Muscle of back (tissue), 13 donors: ENCODE measurements at places on chromosomes 7 and 10.
A peak's percentile ranks its signal among the peaks of the same experiment; 100 is the strongest.

DNA sequence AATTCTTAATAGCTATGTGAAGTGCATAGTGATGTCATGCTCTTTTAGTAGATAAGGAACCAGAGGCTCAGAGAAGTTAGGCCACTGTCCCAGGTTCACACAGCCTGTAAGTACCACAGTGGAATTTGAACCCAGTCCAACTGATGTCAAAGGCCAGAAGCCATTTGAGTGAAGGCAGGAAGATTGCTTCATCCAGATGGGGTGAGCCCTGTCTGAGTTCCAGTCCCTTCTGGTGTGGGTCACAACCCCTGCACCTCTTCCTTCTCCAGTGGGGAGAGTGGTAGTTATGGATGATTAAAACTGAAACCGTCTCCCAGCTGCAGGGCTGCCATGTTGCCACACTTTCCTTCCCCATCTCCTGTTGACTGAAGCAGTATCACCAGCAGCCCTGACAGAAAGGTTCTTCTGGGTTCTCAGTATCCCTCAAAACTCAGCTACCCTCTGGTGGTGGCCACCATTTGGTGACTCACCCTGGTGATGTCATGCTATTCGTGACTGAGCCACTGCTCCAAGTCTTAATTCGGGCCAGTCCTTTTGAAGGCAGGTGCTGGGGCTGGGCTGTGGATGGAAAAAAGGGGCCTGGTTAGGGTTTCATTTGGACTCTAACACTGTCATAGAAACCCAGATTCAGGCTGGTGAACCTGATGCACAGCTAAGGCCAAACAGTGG, 1.5 kb upstream of the C10orf95 start:
- no peak for DNase-seq

- no peak for DNase-seq
Observed at GRCh38 chr10:129421399-129422010, 45.5 kb upstream of the MGMT start.

DNA sequence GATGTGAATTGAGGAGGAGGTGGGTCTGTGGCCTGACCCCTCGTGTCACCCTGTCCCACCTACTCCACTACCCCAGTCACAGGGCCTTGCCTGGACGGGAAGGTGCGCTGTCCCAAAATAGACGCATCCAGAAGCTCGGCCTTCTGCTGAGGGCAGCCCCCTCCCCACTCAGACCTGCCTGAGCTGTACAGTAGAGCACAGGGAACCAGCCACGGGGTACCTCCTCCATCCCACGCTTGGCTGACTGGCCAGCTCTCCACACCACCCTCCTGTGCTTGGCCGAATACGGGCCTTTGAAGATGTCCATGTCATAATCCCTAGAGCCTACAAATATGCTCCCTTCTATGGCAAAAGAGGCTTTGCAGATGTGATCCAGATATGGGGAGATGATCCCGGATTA, 88.3 kb downstream of the CHST15 start:
- no peak for DNase-seq

DNA sequence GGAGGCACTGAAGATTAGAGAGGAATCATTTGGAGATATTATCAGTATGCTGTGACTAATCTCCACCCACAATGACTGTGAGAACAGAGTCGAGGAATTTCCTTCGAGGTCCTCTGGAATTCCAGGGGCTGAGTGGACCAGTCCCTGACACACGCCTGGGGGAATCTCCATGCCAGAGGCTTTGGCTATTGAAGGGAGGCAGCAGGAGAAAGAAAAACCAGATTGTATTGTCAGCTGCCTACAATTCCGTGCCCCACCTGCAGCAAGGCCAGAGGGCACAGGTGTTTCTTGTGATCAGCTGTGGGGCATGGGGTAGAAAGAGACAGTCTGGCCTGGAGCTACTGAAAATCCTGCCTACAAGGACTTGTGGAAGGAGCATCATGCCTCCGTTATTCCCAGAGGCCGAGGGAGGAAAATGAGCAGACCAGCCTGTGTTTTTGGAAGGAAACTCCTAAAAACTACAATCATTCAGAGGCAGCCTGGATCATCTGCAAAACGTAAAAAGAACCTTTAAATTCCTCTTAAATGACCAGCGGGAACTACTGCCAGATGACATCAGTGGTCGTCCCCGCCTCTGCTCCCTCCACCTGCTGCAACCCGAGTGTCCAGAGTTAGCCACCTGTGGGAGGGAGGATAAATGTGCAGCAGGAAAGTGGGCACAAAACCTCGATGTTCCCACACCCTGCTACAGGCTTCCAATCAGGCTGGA, 25.4 kb upstream of the ANK3 start:
- DNase-seq: peak; percentile 77

- no peak for DNase-seq
Observed at GRCh38 chr10:23522345-23522744, 83.5 kb downstream of the OTUD1 start.

- no peak for DNase-seq
Observed at GRCh38 chr10:594584-595270, 94.7 kb downstream of the DIP2C start.

DNA sequence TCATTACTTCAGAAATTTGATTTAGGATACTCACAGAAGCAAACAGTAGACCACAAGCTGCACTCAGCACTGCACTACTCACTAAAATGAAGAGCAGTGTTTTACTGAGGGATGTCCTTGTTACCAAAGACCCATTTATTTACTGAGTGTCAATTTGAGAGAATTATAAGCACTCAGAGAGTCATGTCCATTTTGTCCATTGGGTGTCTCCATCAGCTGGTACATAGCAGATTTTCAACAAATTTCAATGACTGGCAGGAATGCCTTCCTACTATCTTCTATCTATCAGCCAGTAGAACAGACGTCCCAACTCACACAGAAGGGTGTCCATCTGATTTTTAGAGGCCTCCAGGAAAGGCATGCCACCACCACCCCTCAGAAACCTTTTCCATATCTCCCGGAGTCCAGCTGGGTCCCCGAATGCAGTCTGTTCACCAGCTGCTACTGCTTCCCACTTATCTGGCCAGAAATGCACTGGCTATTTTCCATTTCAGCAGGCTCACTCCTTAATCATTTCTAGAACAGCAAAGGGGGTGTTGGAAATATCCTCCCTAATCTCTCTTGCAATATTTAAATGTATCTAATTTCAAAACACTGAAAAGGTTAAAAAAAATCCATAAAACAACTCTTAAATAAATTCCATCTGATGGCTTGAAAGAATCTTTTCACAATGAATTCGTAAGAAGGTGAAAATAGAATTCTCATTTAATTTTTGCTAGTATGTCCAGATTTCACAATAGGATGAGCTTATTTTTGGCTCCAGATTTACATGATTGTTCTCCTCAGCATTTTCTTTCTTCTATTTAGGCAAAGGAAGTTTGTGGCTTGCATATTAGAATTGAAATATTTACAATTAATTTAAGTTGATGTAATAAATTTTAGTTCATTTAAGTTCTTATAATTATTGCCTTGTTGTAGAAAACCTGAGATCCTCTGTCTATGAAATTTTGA, 1164.0 kb upstream of the CELF2 start:
- peak; percentile 59 for DNase-seq

DNA sequence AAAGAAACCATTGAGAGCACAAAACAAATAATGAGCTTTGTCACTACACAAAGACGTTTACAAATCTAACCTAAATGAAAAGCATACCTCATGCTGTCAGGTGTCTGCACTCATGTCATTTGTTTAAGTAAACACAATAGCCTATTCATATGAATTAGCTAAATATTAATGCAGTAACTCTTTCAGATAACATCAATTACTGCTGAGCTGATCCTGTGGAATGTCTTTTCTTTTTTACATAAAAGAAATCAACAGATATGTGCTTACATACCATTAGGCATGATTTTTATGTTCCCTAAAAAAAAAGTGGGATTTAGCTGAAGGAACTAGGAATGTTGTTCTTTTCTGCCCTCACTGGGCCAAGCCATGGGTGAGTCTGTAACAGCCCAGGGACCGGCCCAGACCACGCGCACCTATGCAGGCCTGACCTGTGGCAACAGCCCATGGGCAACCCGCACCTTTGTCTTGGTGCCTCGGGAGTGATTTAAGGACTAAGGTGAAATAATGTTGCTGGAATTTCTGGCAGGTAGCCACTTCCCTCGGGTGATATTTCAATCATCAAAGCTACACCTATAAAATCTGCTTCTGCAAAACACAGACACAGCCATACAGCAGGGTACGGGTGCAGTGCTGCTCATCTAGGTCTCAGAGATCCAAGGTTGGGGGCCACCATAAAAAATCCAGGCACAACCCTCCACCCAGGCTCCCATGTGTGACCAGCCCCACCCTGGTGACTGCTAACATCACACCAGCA, 44.6 kb downstream of the FGFR2 start:
- no peak for DNase-seq

DNA sequence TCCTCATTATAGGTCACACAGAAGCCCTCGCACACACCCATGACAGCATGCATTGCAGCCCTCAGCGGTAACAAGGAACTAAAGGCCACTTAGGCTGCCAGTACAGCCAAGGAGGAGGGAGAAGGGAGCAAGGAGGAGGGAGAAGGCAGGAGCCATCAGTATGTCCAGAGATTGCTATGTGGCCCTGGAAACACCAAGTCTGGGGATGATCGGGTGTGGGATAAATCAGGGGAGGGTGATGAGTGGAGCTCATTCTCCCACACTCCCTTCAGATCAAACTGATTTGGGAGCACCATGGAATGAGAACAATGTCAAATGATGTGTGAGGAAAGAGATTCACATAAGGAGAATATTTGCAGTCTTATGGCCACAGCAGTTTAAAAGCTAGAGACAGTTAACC, 350.9 kb downstream of the TNS3 start:
- no peak for DNase-seq

DNA sequence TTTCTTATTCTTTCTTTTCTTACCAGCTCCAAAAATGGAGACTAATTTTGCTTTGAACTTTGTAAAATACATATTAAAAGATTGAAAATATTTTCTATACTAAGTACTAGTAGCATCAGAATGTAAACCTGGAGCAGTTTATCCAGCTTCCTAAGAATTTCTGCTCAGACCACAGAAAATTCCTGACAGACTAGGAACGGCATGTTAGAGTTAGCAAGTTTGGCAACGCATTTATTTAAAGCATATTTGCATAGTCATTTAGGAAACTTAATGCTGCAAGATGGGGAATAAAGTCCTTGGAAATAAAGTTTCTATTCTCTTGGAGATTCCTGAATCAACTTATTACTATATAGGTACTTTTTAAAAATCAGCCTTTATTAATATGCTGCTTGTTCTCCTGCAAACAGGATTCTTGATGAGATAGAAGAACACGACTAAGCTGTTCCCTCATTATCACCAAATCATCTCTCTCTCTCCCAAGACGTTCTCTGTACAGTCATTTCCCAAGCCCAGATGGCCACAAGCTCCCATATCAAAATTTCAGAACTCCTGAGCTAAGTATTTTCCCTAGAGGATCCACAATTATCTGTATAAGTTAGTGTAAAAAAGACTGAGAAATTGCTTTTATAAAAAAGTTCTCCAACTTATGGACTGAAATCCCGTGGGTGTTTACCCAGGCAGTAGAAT, 305.8 kb upstream of the NEBL start:
- DNase-seq: no peak

DNA sequence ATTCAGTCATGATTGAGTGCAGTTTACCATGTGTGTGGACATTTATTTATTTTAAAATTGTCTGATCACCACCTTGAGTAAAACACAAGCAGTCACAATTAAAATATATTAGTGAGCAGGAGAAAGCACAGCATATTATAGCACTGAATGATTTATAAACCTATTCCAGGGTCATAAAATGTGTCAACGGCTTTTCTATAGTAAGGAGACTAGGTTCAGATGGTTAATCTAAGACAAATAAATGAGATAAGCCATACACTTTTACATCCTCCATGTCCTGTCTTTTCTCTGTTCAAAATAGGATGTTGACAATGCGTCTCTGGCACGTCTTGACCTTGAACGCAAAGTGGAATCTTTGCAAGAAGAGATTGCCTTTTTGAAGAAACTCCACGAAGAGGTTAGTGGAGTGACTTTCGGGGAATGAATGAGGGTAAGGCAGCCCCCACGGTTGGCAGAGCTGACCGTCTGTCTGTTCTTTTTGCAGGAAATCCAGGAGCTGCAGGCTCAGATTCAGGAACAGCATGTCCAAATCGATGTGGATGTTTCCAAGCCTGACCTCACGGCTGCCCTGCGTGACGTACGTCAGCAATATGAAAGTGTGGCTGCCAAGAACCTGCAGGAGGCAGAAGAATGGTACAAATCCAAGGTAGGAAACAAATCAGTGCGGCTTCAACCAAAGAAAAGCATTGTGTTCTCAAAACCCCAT, 5.4 kb downstream of the VIM start:
- no peak for DNase-seq

DNA sequence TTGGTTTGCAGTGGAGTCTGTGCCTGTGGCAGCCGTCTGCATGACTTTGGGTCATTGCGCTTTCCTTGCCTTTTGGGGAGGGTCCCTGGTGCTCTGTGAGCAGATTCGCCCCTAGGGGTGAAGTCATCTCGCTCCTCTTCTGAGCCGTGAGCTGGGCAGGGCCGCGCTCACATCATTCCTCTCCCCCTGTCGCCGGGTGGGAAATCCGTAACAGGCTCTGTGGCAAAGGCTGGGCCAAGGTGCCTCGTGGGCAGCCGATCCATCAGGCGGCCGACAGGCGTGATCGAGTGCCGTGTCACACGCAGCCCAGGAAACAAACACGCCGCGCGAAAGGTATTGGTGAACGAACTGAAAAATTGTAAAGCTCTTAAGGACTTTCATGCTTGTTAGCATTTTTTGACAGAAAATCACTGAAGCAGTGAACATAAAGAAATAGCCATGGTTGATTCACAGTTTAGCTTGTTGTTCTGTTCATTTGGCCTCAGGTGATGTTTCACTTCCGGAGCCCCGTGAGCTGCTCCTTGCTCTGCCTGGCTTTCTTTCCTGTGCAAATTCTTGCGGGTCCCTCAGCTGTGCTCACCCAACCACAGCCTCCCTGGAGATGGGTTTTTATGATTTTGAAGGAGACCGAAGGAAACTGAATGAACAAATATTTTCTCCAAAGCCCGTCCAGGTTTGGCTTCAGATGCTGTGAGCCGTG, 122.1 kb downstream of the NKX6-2 start:
- DNase-seq: no peak

DNA sequence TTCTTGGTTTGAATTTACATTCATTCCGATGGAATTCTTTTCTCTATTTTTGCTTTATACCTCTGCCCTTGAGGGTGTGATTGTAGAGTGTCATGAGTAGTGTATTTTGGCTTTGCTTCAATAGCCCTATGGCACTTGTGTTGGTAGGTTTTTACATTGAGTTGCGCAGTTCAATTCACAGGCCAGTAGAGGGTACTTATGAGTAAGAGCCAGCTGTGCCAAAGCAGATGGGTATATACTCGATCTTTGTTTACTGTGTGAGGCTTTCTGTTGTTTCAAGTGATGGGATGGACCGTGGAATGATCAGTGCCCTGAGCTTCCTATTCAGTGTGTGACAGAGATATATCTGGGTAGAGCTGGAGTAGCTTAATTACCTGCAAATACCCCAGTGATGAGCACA, 4.3 kb upstream of the AKR1C3 start:
- DNase-seq: no peak

DNA sequence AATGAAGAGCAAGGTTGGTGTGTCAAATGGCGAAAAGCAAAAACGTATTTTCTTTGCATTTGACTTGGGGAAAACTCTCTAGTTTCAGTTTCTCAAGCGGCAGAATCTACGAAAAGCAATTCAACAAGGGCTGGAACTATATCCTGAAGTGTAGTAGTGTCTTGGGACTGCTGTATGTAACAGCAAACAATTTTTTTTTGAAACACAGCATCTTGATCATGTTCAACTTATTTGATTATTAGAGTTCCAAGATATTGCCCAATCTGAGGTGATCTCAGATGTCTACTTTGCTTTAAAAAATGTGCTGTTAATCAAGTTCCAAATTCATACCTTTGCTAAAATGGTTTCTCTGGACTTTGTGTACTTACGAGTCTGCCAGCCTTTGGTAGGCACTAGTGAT, 120.6 kb downstream of the ZWINT start:
- no peak for DNase-seq

- DNase-seq: no peak
Observed at GRCh38 chr7:140317597-140317996, 80.7 kb downstream of the SLC37A3 start.
